ENCODE measurements at places on chromosomes 1 and 21. TPM values are rescaled to one million over a fixed set of nuclear protein-coding genes. Genes with fewer than 3 reads are reported as not detected.

DNA sequence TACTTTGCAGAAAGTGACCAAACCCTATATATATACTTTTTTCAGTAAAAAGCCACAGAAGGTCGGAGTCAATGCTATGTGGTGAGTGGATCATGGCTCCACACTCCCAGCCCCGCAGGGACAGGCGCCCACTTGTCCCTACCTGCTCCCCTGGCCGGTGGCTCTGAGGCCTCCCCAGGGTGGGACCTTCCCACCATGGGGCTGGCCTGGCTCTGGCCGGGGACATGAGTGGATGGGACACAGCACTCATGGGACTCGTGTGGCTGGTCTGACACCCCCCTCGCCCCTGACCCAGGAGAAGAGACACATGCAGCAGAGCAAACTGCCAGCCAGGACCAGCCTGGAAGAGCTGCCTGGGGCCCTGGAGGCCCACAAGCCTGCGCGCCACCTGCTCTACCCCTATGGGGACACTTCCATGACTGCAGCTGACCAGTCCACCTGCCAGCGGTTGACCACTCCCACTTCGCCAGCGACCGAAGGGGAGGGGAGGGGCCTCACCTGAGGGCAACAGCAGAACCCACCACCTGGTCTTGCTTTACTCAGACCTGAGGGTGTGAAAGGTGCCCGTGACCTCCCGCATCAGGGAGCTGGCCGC is 2.2 kb downstream of the SPATC1L start:
- no peak for DNase-seq

- DNase-seq: no peak
Observed at GRCh38 chr1:240004086-240004749, 87.5 kb upstream of the FMN2 start.

The TMCO1 gene
- 67.8 TPM for polyA plus RNA-seq

The FAM229A gene
- 5.7 TPM for polyA plus RNA-seq

The INSRR gene
- polyA plus RNA-seq: 1.1 TPM

The CELA2B gene
- polyA plus RNA-seq: 3.9 TPM
